ENCODE measurements at places on chromosomes 5 and 9.

GRCh38 chr9:131959056-131959455, 120.6 kb downstream of the MED27 start:
- no peak for DNase-seq

- no peak for DNase-seq
Measured at GRCh38 chr9:75451045-75451444, 362.7 kb downstream of the OSTF1 start.

GRCh38 chr9:123697686-123698085, 232.2 kb downstream of the DENND1A start:
- no peak for DNase-seq

- no peak for DNase-seq
Measured at GRCh38 chr5:159057996-159058395, 41.7 kb downstream of the EBF1 start.

DNA sequence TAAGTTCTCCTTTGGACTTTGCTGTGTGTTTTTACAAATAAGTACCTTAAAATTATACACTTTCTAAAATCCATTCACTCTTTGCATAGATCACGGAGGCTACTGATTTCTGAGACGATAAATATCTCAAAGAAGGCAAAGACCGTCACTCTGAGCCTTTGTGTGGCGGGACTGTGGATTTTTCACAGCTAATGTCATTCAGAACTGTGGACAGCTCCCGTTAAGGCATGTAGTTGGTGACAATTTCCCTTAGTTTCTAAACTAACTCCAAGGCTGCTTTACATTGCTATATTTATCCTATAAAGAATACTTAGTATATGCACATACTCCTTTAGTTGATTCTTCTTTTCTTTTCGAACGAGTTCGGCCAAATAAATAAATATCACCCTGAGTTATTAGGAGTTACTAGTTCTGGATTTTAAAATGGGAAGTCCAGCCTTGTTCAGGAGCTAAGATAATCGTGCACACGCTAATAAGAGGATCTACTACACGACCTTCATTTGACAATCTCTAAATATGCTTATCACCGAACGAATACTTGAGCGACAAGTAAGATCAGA, 1.8 kb downstream of the HCN1 start:
- no peak for DNase-seq

- no peak for DNase-seq
Measured at GRCh38 chr5:11692636-11693035, 211.6 kb downstream of the CTNND2 start.
